Activated CD4-positive, alpha-beta T cell treated with anti-CD3 and anti-CD28 coated beads for 24 hours (primary cell): ENCODE measurements at places on chromosomes 12 and 14.

DNA sequence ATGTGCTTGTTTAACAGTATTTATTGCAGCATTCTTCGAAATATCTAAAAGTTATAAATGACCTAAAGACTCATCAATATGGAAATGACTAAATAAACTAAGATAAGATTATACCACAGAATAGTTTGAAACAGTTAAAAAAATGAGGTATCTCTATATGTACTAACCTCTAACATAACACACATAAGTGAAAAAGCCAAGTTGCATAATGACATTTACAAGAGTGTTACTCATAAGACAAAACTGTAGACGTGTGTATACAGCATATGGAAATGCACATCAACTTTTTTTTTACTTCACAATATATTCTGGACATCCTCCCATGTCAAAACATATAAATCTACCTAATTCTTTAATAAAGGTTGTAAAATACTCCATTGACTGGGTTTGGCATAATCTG is 22.8 kb downstream of the CPM start:
- no peak for DNase-seq

DNA sequence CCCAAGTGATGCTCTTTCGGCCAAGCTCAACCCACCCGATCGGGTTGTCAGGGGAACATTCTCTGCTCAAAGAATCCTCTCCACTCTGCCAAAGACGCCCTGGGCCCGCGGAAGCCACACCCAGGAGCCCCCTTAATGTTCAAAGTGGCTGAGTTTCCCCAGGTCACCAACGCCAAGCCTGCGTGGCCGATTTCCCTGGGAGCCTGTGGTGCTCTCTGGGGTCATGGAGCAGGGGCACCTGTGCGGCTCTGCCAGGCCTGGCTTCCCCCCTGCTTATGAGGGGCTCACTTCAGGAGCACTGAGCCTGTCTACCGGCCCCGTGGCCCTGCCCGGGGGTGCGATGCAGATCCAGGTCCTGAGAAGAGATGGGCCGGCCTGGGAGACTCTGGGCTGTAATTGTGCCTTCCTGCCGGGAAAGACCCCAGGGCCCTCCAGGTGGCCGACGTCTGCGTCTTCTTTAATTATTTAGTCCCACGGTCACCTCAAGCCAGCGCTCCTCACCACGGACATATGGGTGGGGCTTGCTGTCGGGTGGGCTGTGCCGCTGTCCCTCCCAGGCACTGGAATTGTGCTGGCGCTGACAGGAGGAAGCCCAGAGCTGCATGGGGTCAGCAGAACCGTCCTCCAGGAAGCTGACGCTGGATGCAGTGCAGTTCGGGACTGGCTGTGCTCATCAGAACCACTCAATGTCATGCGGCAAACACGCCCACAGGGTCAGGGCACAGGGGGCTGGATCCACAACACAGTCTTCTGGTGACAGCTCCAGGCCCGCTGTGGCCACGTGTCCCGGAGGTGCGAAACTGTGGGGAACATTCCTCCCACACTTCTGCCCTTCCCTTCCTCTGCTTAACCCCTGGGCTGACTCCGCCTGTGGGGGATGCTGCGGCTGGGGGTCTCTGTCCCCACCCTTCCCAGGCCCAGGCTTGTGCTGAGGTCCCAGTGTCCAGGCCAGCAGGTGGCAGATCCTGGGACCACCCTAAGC is 267.6 kb upstream of the SFSWAP start:
- no peak for DNase-seq

GRCh38 chr12:100833282-100833681 is 38.7 kb downstream of the ANO4 start:
- no peak for DNase-seq

- no peak for DNase-seq
Measured at GRCh38 chr12:75437564-75437963, 43.0 kb upstream of the GLIPR1 start.

- no peak for DNase-seq
Measured at GRCh38 chr14:64329149-64329548, 35.0 kb upstream of the ESR2 start.

DNA sequence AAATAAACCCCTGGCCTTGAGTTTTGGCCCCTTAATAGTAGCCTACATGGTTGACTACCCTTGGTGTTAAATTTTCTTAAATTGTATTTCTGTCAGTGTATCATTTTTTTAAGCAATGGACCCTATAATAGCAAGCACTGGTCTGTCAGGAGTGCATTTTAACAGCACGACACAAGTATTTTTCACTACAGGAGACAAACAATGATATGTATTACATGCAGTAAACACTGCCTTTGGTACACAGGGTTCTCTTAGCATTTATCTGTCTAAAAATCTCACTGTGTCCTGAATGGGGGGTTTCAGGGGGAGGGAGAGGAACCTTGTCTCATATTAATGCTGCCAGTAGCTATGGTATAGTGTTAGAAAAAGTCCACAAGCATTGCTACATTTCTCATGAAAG is 18.4 kb downstream of the LMO3 start:
- DNase-seq: no peak

- no peak for DNase-seq
Measured at GRCh38 chr12:26595806-26596205, 237.2 kb downstream of the ITPR2 start.

GRCh38 chr14:33490555-33490954 is 460.3 kb downstream of the EGLN3 start:
- DNase-seq: no peak

- DNase-seq: no peak
Measured at GRCh38 chr12:120412421-120412820, 25.5 kb upstream of the COX6A1 start.

- DNase-seq: no peak
Measured at GRCh38 chr12:88111074-88111652, 30.7 kb downstream of the CEP290 start.

- no peak for DNase-seq
Measured at GRCh38 chr12:124326871-124327270, 32.0 kb downstream of the RFLNA start.
